Lower leg skin (tissue), 4 donors: ENCODE measurements at places on chromosomes 6 and 20.

DNA sequence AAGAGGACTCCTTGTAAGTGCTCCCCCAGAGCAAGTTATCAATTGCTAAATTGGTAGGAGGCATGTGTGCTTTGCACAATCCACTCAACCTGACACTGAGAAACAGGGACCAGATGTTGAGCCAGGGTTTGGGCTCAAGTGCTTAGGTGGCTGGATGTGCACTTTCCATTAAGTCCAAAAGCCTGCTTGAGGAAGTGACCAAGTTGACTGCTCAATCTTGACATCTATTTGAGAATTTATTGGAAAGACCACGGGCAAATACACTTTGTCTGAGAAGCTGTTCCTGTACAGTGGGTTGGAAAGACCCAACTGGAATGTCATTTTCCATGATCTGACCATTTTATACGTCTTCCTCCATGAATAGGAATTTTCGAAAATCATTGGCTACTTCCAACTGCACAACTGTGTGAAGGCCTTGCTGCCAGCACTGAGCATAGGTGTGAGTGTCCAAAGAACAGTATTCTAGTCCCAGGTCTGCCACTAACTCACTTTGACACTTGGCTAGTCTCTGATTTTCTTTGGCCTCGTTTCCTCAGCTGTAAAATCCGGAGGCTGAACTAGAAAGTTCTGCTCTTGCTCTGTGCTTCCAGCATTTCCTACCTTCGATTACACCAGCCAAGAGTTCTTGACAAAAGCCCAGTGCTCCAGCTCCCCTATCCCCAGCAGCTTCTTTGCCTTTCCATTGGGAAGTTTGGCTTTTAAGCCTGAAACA is 186.9 kb upstream of the ECI2 start:
- DNase-seq: no peak

- no peak for DNase-seq
Observed at GRCh38 chr20:9660236-9660868, 146.0 kb downstream of the LAMP5 start.

GRCh38 chr20:37803438-37804307 is 99.3 kb upstream of the VSTM2L start:
- DNase-seq: no peak

- no peak for DNase-seq
Observed at GRCh38 chr6:153511896-153512496, 380.9 kb upstream of the RGS17 start.

DNA sequence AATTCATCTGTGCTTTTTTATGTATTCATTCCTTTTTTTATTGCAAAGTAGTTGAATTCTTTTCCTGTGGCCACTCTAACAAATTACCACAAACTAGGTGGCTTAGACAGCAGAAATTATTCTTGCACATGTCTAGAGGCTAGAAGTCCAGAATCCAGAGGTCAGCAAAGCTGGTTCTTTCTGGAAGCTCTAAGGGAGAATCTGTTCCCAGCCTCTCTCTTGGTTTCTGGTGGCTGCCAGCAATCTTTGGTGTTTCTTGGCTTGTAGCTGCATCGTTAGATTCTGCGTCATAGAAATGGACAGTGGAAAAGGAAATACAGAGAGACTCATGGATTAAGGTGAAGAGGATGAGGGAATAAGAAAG is 39.3 kb downstream of the GSTA2 start:
- DNase-seq: no peak

DNA sequence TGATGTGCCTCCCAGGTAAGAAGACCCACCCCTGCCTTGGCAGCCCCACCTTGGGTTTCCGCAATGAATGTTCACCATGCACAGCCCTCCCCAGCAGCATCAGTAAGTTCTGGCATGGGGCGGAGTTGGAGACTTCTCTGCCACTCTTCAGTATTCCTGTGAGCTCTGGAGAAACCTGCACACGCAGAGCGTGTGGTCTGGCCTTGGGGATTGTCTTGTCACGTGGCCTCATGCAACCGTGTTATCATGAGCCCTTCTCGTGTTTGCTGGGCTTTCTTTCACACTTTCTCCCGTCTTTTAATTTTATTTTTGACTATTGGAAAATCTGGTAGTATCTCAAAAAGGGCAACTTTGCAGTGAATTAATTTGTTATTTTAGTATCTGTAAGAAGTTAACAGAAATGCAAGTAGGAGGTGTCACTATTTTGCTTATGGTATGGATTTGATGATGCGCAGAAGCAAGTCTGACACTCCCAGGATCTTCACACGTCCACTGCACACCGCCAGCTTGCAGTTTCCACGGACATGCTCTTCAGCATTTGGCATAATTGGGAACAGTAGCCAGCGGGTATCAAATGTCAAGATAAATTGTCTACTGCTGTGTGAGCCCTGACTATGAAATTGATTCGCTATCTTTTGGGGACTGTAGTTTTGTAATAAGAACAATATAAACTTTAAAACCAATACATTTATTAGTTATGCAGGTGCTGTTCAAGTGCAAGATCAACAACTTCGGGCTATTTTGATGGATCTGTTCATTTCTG is 463.5 kb downstream of the QKI start:
- no peak for DNase-seq

DNA sequence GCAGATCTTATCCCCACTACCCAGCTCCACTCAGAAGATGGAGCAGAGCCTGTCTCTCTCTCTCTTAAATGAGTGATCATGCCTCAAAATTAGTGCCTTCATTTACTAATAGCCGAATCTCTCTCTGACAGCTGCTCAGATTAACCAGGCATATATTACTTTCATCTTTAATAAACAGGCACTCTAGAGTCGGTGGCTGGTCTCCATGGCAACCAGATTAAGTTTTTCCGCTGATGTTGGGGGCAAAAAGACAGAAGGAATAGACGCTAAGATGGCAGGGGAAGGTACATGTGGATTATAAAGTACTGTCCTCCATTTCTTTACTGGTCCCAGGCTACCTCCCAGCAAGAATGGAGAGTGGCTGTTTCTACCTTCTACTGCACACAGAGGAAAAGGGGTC is 121.6 kb downstream of the QRSL1 start:
- DNase-seq: no peak

DNA sequence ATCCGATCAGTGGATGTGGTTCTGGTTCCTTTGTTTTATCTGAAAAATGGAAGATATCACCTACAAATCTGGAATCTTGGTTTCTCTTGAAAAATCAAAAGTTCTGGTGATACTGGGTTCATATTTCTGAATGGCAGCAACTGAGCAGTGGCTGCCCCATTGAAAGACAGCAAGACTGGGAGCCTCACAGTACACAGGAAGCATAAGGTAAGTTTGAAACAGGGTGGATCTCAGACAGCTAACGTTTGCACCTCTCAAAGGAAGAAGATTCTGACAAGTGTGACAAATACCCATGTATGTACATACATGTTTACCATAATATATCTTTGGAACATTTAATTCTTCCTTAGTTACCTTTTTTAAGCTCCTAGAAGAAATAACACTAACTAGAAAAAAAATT is at the start of gene SAMD3:
TSS of gene SAMD3 (minus strand) at position 177 of the 400 bp plus-strand sequence. CDS start 7,678 bp downstream, outside the sequence.
- DNase-seq: no peak

- DNase-seq: no peak
Observed at GRCh38 chr20:36827541-36828279, 48.2 kb upstream of the TLDC2 start.

DNA sequence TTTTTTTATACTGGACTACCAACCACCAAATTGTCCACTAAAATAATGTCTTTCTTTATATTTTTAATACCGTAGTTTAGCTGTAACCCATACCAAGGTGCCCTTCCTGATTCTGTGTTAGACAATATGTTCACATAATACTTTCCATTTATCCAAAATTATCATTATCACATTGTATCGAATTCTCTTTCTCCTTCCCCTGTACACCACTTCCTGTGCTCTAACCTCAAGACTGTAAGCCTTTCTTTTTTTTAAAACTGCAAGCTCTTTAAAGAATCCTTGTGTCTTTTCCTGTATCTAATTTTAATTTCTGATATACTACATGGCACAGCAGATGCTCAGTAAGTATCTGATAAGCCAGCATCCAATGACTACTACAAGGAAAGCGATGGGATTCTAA is 917.5 kb downstream of the EYS start:
- no peak for DNase-seq

DNA sequence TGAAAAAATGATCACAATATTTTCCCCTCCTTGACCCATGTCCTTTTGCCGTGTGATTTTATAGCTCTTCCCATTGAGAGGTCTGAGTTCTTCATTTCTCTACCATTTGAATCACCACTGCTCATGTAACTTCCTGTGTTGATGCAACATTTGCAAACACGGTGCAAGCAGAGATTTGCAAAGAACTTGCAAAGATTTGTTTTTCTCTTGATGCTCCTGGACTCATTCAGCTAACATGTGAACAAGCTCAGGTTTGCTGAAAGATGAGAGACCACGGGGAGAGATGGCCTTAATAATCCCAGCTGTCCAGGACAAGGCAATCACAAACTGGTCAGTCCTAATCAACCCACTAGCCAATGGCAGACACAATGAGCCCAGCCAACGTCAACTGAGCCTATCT is 8.6 kb downstream of the VNN2 start:
- no peak for DNase-seq

DNA sequence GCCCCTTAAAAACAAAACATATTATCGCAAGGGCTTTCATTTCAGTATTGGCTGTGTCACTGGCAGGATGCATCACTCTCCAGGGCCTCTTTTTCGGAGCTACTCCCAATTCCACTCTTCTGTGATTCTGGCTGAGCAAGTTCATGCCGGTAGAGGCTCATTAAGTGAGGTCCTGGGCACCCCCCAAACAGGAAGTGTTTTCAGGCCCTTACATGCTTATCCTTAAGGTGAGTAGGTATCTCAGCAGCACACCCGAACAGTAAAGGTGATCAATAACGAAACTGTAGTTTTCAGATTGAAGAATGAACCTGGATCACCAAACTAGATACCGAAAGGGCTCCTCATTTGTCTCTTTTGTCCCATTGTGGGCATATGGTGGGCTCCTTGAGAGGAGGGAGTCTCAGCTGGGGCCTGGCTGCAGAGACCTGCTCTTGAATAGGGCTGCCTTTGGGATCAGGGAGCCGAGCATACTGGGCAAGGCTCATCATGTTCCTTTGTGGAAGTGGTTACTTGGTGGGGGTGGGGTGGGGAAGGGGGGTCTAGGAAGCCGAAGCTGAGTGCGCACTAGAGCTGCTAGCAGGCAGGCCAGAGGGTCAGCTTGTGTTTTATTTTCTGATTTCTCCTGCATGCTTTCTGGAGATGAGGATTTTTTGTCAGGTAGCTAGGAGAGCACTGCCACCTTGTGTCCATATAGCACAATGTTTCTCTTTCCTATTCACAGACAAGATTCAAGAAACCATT is 65.2 kb downstream of the CDS2 start:
- peak; percentile 84 for DNase-seq

DNA sequence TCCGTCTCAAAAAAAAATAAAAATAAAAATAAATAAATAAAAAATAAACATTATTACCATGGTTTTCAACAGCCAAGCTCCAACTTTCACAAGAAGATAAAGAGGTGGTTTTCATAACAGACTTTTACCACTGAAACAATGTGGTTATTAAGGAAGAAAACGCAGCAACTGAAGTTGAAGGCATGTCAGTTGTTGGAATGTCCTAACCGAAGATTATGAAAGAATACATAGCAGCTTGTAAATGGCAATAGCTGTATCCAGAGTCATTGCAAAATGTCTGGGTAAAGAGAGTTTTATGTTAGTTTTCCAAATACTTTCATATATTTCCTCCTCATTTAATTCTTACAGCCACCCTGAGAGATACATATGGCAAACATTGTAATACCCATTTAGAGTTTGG is 161.6 kb upstream of the MARCKS start:
- DNase-seq: no peak

DNA sequence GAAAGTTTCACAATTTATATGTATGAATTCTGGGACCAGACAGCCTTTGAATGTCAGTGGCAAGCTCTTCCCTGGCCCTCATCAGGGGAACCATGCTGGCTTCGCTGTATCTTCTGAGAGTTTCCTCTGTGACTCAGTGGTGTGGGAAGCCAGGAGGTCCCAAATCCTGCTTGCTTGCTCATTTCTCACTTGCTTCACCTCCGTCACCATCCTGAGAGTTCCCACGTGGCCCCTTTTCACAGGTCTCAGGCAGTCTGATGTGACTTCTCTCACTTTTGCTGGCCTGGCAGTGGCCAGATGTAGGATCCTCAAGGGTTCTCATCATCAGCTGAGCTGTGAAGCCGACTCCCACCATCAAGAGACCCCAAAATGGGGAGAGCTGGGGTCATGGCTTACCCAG is 28.4 kb upstream of the RIN2 start:
- no peak for DNase-seq

- DNase-seq: no peak
Observed at GRCh38 chr6:4560221-4561077, 215.8 kb upstream of the CDYL start.

- no peak for DNase-seq
Observed at GRCh38 chr6:142838821-142839685, 105.9 kb downstream of the HIVEP2 start.

GRCh38 chr20:48733296-48733790 is 94.5 kb downstream of the PREX1 start:
- no peak for DNase-seq

GRCh38 chr6:107413966-107414645 is 45.3 kb downstream of the PDSS2 start:
- DNase-seq: no peak

DNA sequence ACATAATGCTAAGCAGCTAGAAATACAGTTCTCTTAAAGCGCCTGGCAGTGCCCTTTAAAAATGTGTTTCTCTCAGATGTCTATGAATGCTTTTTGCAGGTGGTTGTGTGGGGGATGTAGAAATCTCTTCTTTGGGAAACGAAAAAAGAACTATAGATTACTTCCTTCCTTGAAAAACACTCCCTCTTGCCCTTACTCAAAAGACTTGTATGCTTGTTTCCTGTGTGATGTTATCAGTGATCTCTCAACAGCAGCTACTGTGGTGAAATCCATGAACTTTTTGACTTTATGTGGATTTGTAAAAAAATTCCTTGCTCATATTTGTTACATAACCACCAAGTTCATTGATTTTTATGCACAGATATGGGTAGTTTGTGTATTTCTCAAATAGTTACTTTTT is 916.5 kb downstream of the QKI start:
- no peak for DNase-seq

DNA sequence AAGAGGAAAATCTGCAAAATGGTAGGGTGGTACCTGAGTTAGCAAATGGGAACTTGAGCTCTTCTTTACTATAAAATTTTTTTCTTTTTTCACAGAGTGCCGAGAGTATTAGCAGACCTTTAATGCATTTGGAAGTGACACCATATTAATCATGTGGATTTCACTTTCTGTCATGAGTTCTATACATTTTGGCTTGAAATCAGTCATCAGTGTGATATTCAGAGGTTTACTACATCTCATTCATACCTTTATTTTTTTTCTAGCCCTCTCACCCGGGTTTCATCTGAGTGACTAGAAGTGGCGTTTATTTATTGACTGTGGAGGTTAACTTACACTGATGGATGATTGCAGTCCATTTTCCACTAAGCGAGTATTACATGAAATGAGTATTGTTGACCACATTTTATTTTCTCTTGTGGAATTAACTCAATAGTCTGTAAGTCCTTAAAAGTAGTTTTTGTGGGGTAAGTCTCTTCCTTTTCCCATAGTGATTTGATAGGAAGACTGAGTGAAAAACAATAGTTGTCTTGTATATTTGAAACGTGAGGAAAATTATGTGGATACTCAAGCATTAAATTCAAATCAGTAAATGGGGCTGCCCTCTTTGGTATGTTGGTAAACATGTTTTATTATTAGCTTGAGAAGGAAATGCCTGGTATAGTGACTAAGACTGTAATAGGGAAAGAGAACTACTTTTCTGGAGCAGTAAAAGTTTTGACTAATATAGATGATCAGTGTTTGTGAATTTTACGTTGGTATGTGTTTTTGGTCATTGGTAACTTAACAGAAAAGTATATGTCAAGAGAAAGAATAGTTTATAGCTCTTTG is 55.5 kb downstream of the JARID2 start:
- no peak for DNase-seq

GRCh38 chr20:1417273-1417672 is 24.4 kb upstream of the FKBP1A start:
- DNase-seq: no peak

GRCh38 chr6:55530931-55531330 is 48.1 kb downstream of the HMGCLL1 start:
- DNase-seq: no peak
